ENCODE measurements at places on chromosomes 4 and X.

DNA sequence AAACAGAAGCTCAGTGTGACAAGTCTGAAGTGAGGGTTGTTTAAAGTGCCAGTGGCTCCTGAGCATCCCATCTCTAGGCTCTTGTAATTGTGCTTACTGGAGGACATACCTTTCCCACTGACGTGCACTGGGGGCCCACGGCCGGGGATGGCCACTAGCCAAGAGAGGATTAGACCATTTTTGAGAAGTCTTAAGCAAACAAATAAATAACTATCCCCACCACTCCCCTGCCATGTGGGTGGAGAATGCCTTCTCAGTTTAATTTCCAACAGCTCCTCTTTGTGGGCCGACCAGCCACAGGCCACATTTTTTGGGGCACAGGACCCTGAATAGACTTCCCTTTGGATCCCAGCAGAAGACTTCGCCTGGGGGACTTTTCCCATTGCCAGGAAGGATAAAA lies 125.0 kb upstream of the MSX1 start:
- no peak for DNase-seq

DNA sequence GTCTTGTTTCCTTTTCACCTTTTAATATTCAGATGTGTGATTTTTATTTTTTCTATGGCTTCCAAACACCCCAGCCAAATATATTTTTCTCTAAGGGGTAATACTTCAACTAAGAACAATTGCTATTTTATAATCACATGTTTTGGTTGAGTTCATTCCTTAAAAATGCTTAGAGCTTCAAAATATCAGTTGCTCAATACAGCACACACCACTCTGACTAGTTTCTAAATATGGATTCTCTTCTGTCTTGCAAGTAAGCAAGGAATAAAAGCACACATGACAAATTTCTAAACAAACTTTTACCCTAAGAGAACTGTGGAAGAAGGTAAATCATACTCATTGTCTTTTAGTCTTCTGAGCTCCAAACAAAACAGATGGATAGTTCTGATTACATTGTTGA lies 27.2 kb downstream of the ANTXR2 start:
- no peak for DNase-seq

- no peak for DNase-seq
Observed at GRCh38 chrX:20471483-20471882, 204.8 kb upstream of the RPS6KA3 start.

- DNase-seq, result no peak
Observed at GRCh38 chr4:77092975-77093374, 17.2 kb upstream of the CCNI start.

DNA sequence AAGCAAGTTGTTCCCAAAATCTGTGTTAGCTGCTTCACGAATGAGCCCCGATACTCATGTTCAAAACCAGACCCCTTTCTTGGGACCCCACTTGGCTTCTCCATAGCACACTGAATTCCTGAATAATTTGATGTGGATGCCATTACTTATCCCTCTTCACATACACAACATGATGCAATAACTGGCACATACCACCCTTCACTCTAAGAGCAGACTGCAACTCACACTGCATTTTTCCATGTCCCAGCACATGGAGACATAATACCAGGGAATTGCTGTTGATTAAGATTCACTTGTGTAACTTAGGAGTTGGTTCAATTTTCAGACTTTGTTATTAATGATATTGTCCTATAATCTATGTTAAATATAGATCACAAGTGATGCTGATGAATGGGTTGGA lies 213.4 kb downstream of the MAML3 start:
- DNase-seq, result no peak

GRCh38 chr4:153706519-153706918 lies 22.4 kb downstream of the TLR2 start:
- no peak for DNase-seq

DNA sequence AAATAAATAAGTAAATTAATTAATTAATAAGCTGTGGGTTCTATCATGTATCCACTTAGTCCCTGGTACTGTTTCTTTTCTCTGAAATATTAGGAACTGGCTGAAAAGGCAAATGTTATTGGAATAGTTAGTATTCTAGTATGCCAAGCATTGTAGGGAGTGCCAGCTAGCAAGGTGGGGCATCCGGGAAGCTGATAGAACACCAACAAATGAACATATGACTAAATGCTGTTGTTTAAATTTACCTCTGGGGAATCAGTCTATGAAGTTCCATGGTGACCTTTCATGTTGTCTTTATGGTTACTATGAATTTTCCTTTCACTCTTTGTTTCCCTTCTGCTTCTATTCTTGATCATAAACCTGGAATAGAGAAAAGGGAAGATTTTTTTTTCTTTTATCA lies 32.7 kb downstream of the NUDT6 start:
- DNase-seq, result no peak

DNA sequence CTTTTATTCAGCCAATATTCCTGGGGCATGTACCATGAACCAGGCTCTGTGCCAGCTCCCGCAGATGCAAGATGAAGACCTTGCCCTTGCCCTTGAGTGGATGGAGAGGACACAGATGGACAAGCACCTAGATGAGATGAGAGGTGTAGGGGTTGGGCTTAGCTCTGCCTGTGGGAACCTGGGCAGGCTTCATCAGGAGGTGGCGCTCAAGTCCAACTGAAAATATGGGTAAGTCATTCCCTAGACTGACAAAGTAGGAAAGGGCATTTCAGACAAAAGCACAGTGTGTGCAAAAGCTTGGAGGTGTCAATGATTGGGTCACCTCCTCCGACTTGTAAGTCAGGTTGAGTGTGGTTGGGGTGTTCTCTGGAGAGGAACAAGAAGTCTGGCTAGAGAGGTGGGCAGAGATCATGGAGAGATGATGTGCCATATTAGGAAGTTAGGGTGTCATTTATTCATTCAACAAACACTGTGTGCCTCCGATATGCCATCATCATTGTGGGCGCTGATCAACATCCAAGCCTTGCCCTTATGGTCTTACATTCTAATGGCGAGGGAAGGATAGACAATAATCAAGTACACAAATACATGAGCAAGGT lies 64.6 kb downstream of the ANAPC4 start:
- DNase-seq, result no peak

DNA sequence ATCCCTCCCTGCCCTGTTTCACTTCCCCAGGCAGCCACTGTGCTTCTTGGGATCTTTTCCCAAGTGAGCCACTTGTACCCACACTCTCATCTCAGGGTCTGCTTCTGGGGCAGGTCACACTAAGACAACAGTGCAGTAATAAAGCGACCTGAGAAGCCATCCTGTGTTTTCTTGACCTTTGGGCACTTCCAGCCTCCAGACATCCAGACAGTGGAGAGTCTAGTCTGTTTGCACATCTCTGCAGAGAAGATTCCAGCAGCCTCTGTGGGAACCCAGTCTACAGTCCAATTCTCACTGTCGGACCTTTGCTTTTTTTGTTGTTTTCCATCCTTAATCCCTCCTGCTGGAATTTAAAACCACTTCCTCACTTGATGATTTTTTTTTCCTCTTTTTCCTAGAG lies 50.3 kb upstream of the ATP6AP2 start:
- DNase-seq, result no peak

- DNase-seq, result no peak
Observed at GRCh38 chr4:24428850-24429249, 155.5 kb downstream of the DHX15 start.

- no peak for DNase-seq
Observed at GRCh38 chr4:162707962-162708361, 458.7 kb downstream of the NAF1 start.

- no peak for DNase-seq
Observed at GRCh38 chrX:446245-446644, 59.5 kb upstream of the PPP2R3B start.

DNA sequence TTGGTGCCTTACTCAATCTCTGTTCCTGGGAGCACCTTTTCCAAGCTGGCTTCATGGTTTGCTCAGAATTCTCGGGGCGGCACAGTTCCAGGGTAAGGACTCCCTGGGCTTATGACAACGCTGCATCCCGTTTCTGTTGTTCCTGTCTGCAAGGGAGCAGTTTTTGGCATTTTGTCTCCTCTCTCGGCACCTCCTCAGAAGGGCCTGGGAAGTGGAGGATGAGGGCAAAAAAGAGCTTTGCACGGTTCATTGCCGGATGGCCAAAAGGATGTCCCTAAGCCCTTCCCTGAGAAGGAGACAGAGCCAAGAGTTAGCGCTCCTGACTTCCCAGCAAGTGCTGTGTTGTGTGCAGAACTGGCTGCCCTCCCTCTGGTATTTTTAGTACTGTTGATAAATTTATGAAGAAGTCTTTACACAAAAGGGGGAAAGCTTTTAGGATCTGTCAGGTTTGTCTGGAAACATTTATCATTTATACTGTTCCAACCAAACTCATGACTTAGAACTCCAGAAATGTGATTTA lies 13.4 kb downstream of the SRD5A3 start:
- no peak for DNase-seq

DNA sequence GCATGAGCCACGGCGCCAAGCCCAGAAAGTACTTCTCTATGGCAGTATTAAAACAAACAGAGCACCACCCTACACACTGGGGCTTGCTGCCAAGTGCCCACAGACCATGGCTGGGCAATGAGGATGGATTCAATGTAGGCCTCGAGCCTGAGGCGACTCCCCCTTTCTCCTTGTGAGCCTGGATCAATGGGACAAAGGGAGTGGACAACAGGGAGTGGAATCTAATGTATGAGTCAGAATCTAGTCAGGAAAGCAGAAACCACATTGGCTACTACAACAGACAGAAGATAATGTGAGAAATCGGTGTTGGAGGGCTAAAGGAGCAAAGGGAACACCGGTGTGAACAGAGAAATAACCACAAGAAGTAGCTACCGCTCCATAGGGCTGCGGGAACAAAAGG lies 37.7 kb upstream of the OCIAD2 start:
- DNase-seq, result no peak

GRCh38 chr4:132809298-132810032 lies 339.6 kb upstream of the PCDH10 start:
- DNase-seq, result no peak

GRCh38 chr4:76980261-76980660 lies 30.7 kb downstream of the SEPTIN11 start:
- no peak for DNase-seq

GRCh38 chr4:74112399-74113105 lies 13.6 kb upstream of the CXCL2 start:
- no peak for DNase-seq

DNA sequence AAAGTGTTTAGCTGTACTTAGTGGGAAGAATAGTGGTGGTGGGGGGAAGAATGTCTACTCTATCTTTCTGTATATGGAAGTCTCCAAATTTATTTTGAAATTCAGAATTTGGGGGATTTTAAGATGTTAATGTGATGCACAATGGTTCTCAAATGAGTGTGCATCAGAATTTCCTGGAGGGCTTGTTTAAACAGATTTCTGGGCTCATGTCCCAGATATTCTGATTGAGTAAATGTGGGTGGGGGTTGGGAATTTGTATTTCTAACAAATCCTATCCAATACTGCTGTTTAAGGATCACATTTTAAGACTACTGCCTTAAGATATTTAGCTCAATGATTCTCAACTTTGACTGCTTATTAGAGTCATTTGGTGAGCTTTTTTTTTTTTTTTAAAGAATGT lies 15.1 kb upstream of the INTS6L start:
- no peak for DNase-seq

GRCh38 chr4:172707622-172708021 lies 461.0 kb upstream of the GALNT7 start:
- DNase-seq, result no peak

DNA sequence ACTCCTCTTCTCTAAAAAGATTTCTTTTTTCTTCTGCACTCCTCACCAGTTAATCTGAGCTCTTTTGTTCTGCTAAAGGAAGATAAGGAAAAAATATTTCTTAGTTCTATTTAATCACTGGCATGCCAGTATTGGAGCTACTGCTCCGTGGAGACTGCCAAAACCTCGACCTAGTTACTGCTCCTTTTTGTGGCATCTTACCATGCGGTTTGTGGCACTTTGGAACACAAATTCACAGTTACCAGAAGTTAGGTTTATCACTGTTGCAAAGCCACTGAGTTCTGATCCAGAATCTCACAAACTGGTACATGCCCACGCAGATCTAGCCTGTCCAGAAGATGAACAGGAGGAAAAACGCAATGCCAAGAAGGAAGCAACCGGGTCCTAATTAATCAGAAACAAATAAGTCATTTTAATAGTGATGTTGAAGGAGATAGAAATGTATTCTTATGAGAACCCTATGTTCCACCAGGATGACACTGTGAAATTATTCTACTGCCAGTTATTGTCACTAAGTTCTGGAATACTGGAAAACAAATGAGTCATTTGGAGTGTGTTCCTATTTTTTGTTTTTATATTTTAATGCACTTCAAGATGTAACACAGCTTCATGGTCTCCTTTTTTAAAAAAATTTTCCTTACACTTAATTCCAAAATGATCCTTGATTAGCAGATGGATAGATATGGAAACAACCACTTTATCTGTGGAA lies 106.7 kb upstream of the GK2 start:
- DNase-seq, result no peak

Measured in effector CD4-positive, alpha-beta T cell (primary cell).